ENCODE measurements at places on chromosomes 2 and 18.

- DNase-seq, result no peak
These were observed 469.6 kb upstream of the ID2 start for GRCh38 chr2:8212239-8212638.

- DNase-seq, result no peak
These were observed 58.8 kb upstream of the B3GNT7 start for GRCh38 chr2:231336700-231337099.

GRCh38 chr2:135600915-135601314 is 69.6 kb downstream of the R3HDM1 start:
- DNase-seq, result no peak

DNA sequence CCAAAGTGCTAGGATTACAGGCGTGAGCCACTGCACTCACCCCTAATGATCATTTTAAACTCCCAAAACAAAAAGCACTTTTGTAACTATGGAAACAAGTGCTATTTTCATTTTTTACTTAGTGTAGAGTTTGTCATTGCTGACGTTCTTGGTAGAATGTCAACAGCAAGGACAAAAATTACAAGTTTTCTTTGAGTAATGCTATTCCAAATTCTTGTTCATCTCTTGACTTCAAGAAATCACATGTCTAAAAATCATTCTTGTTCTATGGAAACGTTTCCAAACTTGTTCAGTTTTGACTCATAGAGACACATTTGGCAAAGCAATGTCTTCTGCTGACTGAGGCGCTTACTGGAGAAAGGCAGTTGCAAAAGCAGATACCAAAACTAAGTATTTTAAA is 82.6 kb downstream of the MBP start:
- no peak for DNase-seq

- DNase-seq, result no peak
These were observed 102.2 kb downstream of the CAPN13 start for GRCh38 chr2:30705056-30705455.

GRCh38 chr2:43391878-43392215 is 165.4 kb upstream of the ZFP36L2 start:
- no peak for DNase-seq

GRCh38 chr18:58140387-58141325 is 96.6 kb downstream of the NEDD4L start:
- peak; percentile 45 for DNase-seq

DNA sequence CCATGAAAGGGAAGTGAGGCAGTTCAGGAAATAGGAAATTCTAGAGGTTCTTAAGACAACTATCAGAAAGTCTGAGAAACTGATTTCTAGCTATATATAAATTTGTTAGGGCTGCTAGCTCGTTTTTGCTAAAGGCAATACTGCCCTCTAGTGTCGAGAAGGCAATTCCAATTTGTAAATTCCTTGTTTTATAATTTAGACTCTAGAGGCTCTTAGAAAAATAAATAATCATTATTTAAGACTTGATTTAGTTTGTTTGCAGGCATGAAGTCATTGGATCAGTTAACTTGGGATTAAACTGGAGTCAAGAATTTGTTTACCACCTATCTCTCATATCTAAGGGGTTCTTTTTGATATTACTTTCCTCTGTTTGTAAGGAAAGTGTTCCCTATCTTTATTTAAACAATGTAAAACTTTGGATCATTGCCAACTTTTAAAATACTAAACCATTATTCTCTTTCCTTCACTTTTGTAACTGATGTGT is 66.2 kb downstream of the ACVR2A start:
- peak; percentile 62 for DNase-seq

- DNase-seq, result no peak
These were observed 34.2 kb downstream of the RAB12 start for GRCh38 chr18:8643326-8643878.

Measured in NCI-H345 (cell line).